ENCODE measurements at places on chromosomes 1 and 21.

- no peak for DNase-seq
Measured at GRCh38 chr1:178536329-178536728, 23.4 kb downstream of the TEX35 start.

DNA sequence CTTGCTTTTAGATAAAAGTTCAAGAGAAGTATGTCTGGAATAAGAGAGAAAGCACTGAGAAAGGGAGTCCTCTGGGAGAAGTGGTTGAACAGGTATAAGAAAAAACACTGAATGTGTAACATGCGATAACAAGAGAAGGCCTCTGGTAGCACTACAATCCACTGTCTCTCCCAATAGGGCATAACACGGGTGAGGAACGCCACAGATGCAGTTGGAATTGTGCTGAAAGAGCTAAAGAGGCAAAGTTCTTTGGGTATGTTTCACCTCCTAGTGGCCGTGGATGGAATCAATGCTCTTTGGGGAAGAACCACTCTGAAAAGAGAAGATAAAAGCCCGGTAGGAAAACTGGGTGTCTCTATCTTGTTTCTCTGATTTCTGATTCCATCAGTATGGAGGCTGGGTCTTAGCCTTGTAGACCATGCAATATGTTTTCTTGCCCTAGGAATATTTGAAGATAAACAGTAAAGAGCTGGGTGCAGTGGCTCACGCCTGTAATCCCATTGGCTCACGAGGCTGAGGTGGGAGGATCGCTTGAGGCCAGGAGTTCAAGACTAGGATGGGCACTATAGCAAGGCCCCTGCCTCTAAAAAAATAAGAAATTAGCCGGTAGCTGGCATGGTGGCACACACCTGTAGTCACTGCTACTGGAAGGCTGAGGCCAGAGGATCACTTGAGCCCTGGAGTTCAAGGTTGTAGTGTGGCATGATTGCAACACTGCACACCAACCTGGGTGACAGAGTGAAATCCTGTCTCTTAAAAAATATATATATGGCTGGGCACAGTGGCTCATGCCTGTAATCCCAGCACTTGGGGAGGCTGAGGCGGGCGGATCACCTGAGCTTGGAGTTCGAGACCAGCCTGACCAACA, 40.4 kb downstream of the DAP3 start:
- DNase-seq = peak; percentile 16

GRCh38 chr1:235882816-235883215, 16.1 kb upstream of the LYST start:
- DNase-seq = no peak

GRCh38 chr1:107309962-107310361, 169.1 kb downstream of the NTNG1 start:
- no peak for DNase-seq

DNA sequence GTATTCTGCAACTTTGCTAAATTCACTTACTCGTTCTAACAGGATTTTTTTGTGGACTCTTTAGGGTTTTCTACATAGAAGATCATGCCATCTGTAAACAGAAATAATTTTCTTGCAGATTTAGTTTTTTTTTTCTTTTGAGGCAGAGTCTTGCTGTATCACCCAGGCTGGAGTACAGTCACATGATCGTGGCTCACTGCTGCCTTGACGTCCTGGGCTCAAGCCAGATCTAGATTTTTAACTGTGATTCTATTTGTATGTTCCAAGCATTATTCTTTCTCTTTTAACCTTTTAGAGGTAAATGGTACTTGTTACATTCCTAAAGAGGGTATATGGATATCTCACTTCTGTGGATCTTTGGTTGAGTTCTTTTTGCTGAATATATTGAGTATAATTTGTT, 18.6 kb downstream of the FABP3 start:
- DNase-seq = no peak

DNA sequence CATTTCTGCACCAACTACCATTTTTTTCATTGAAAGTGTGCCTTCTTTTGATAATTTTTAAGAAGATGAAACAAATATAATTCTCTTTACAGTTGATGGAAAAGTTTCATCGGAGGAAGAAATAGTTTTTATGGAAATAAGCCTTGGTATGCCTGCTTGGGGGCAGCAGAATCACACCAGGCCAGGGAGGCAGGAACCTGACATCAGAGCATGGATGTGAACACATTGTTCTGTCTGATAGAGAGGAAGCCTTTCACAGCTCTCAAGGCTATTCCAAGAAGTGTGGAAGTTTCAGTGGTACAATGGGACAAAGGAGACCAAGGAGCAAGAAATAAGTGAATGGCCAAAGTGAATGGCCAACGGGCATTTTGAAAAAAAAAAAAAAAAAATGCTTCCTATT, 162.2 kb upstream of the KCNK2 start:
- DNase-seq = no peak

GRCh38 chr1:227312361-227313025, 5.8 kb downstream of the CDC42BPA start:
- DNase-seq = no peak

All from stimulated activated CD4-positive, alpha-beta T cell treated with anti-CD3 and anti-CD28 coated beads, Interleukin-4, amount 100 ng/mL, for 24 hours (primary cell).